ENCODE measurements at places on chromosomes 2 and 18. TPM values are rescaled to one million over a fixed set of nuclear protein-coding genes. Genes with fewer than 3 reads are reported as not detected.
A peak's percentile ranks its signal among the peaks of the same experiment; 100 is the strongest.

GRCh38 chr2:202377207-202377761 is 1.2 kb downstream of the BMPR2 start:
- DNase-seq, result no peak

FIGN gene
- 1.8 TPM for total RNA-seq

- no peak for DNase-seq
Observed at GRCh38 chr2:69092857-69093256, 79.9 kb downstream of the ANTXR1 start.

- DNase-seq, result no peak
Observed at GRCh38 chr2:222434204-222434603, 9.9 kb downstream of the SGPP2 start.

- DNase-seq, result no peak
Observed at GRCh38 chr2:50181212-50181611, 850.7 kb downstream of the NRXN1 start.

DNA sequence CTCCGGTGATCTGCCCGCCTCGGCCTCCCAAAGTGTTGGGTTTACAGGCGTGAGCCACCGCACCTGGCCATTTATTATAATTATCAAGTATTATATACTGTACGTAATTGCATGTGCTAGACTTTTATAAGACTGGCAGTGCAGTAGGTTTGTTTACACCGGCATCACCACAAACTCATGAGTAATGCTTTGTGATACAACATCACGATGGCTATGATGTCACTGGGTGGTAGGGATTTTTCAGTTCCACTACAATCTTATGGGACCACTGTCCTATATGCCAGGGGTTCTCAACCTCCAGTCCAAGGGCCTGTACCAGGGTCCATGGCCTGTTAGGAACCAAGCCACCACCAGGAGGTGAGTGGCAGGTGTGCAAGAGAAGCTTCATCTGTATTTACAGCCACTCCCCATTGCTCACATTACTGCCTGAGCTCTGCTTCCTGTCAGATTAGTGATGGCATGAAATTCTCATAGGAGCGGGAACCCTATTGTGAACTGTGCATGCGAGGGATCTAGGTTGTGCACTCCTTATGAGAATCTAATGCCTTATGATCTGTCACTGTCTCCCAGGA is 9.4 kb downstream of the SCYGR4 start:
- DNase-seq, result no peak

- no peak for DNase-seq
Observed at GRCh38 chr2:224990710-224991109, 51.6 kb downstream of the DOCK10 start.

COL3A1 gene
- total RNA-seq, result 13.4 TPM

C2orf81 gene
- 4.3 TPM for total RNA-seq

TPO gene
- not detected for total RNA-seq

SPP2 gene
- not detected for total RNA-seq

TWIST2 gene
- 4.2 TPM for total RNA-seq

GAREM2 gene
- total RNA-seq, result 3.0 TPM

- no peak for DNase-seq
Observed at GRCh38 chr18:77461062-77461688, 211.5 kb downstream of the GALR1 start.

DNA sequence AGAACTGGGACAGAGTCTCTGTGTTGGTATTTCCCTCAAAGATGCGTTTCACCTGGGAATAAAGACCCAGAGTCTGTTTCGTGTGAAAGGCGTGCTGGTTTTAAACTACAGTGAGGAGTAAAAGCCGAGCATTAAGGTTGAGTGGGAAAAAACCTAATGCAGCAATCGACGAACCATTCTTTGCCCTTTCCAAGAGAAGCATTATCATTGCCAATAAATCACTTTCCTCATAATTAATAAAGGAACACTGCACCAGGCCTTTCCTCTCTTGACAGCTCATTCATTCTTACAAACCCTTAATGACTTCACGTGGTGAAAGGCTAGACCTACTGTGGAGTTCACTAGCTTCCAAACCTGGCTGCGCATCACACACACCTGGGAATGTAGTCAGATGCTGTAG is 896 bp upstream of the SLC8A1 start:
- DNase-seq, result no peak

TLX2 gene
- total RNA-seq, result not detected

DNA sequence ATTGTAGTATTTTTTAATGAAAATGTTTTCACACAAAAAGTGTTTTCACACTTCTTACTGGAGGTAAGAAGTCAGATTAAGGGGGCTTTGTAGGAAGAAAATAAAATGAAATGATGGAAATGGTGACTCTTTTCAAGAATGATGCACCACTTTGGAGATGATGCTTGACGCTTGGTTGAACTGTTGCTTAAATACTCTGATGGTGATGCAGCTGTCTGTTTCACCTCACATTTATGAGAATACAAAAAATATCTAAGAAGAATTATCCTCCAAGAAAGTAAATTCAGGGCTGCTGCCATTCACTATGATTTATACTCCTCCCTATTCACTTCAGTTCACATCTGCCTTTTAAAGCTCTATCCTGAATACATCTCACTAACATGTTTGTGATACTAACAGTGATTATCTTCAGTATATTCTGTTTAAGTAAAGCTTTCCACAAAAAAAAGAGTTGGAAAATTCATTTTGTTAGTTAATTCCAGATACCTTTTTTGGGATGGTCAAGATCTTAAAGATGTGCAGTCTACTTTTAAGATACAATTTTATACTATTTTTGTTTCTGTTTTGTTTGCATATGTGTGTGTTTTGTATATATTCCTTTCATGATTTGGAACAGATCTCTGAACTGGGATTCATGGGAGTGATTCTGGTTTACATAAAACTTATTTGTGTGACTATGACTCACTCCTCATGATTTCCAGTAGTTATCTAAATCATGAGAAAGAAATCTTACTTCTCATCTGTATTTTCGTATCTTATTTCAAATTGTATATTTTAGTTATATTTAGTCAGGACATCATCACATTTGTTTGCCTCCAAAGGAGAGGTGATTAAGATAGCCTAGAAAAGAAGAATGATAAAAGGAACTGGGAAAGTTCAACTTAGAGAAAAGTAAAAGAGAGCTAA is 53.1 kb downstream of the SLC39A10 start:
- DNase-seq, result no peak

GALR1 gene
- not detected for total RNA-seq

- DNase-seq, result no peak
Observed at GRCh38 chr18:80229363-80229762, 18.0 kb downstream of the PARD6G start.

GRCh38 chr2:13597176-13597575 is 880.4 kb downstream of the TRIB2 start:
- DNase-seq, result no peak

- DNase-seq, result no peak
Observed at GRCh38 chr2:178700922-178701342, 106.3 kb downstream of the TTN start.

- DNase-seq, result no peak
Observed at GRCh38 chr2:54099829-54100585, 15.4 kb upstream of the ACYP2 start.

KLHL30 gene
- total RNA-seq, result 2.4 TPM

GRCh38 chr2:160140471-160140870 is 59.6 kb downstream of the ITGB6 start:
- no peak for DNase-seq

DNA sequence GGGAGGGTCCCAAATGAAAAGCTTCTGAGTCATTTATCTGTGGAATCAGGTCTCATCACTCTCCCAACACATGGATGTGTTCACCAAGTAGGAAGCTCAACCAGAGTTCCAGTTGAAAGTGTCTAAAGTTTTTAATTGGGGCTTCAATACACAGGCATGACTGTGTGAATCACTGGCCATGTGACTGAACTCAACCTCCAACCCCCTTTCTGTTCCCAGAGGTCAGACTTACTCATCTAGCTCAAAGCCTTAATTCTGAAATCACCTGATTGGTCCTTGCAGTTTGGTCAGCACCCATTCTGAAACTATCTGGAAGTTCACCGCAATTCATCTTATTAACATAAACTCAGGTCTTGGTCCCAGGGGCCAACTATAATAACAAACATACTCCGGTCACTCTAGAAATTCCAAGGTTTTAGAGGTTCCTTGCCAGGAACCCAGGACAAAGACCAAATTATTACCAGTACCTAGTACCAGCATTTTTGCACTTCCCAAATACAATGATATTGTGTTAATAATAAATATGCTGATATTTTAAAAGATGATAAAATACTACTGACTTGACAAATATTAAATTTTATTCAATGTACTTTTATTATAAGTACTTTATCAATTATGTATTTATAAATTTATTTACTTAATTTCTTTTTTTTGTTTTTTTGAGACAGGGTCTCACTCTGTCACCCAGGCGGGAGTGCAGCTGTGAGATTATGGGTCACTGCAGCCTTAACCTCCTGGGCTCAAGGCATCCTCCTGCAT is 10.7 kb upstream of the RBM45 start:
- DNase-seq, result no peak

DNA sequence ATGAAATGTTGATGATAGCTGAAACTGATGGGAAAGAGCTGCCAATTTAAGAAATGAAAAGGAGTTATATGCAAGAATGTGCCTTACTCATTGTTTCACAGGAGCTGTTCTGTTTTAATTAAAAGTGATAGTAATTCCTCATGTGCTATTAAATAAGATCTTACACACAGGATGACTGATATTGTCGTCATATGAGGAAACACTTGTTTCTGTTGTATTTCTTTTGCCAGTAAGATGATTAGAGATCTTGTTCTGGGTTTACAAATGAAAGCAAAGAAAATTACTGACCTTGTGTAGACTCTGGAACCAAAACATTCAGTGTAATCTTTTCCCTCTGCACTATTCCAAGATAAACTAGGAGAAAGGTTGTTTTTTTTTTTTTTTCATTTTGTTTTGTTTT is 123.6 kb downstream of the MAP3K20 start:
- DNase-seq, result no peak

GRCh38 chr2:58495806-58496205 is 254.7 kb upstream of the FANCL start:
- no peak for DNase-seq

PKDCC gene
- 8.5 TPM for total RNA-seq

MERTK gene
- 2.7 TPM for total RNA-seq

GRCh38 chr2:225122583-225123486 is 80.6 kb upstream of the DOCK10 start:
- no peak for DNase-seq

DNA sequence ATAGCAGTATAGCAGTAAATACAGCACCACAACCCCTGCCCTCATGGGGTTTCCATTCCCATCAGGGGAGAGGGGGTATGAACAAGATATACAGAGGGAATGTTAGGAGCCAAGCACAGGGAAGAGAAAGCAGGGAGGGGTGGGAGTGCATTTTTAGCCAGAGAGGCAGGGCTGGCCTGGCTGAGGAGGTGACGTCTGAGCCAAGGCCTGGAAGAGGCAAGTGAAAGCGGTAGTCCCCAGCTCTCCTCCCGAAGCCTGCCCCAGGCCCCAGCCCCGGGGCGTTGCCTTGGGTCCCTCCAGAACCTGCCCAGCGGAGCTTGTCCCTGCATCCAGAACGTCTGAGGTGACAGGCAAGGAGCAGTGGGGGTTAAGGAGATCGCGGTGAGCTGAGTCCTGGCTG is 45.1 kb upstream of the FOSL2 start:
- DNase-seq, result no peak

DNA sequence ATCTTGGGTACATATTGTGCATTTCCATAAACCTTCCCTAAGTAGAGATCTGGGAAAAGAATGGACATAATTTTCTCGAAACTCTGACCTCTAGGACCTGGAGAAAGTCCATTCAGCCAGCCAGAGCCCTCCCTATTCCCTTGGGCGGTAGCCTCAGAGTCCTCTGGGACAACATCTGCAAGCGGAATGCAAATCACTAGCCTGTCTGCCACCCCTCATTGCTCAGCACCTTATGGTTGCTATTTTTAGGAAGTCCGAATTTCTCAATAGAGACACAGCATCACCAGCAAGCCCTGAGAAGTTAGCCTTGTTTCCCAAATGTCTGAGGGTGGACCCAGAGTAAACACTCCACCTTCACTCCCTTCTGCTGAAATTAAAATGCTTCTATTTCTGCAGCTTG is 17.6 kb upstream of the CD28 start:
- no peak for DNase-seq

DNA sequence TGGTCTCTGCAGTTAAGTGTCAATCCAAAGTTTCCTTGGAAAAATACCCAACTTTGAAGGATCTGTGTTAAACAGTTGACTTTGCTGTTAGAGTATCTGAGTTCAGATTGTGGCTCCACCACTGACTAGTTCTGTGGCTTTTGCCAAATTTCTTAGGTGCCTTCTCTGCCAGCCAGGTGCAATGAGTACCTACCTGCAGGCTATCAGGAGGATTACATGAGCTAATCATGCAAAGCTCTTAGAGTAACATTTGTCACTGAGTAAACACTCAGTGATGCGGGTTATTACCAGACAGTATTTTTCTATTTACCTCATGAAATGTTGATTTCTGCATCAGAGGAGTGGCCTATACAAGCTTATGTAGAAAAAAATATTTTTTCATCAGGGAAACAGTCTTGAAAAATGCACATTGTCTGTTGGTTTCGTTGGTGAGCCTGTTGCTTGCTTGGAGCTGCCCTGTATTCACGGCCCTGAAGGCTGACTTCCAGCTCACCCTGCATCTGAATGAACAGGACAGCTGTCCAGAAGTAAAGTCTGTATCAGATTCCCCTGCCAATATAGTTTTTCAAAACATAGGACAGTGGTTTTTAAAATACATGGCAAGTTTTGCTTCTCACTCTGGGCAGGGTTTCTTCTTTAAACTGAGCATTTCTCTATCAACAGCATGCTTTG is 235.1 kb downstream of the CDCA7 start:
- peak; percentile 10 for DNase-seq

DNA sequence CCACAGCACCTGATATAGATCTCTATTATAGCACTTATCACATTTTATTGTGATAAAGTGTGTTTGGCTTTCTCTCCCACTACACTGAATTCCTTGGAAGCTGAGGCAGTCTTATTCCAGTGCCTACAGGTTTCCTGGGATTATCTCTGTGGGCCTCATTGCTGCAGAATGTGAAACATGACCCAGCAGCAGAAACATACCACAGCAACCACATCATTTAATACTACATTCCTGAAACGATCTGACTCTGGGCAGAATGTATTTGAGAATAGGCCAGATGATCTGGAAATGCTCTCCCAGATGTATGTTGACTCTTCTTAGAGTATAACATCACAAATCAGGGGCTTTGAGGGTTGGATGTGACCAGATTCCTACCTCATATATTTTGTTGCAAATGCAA is 323.5 kb upstream of the TANK start:
- DNase-seq, result peak; percentile 60

- DNase-seq, result no peak
Observed at GRCh38 chr18:23614891-23615290, 28.6 kb upstream of the NPC1 start.

GRCh38 chr2:176317199-176317598 is 48.0 kb downstream of the MTX2 start:
- DNase-seq, result no peak
